ENCODE measurements at places on chromosomes 7 and 10.

DNA sequence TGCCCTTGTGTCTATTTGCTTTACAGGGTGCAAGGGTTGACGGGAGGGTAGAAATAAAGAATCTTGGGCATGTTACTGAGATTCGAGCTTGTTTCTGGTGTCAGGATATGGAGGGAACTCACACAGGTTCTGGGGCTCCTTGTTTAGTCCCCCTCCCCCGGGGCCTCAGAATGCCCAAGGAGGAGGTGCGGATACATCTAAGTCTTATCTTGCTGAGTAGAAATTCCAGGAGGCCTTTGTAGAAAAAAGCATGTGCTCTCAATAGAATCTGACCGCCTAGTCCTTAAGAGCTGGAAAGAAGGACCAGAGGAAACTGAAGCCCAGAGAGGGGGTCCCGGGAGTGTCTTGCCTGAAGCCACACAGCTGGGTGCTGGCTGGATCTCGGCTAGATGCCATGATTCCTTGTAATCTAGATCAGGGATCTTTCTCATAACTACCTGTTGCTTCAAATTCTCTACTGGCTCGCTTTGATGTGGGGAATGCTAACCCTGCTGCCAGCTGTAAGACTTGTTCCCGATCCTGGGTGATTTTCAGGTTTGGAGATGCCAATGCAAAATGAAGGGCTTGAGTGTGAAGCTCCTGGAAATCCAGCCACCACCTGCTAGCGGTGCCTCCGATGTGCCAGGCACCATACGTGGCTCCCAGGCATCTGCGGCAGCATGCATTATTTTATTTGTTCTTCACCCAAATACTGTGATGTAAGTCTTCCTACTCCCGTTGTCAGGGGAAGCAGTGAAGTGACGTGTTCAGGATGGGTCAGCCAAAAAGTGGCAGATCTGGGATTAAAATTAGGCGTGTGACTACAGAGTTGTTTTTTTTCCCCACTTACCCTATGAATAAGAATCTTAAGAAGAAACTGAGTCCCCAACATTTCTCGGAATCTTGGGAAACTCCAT, 226.0 kb downstream of the TCF7L2 start:
- no peak for DNase-seq

- peak; percentile 60 for DNase-seq
Measured at GRCh38 chr7:47525066-47525623, 56.8 kb downstream of the TNS3 start.

- DNase-seq = no peak
Measured at GRCh38 chr10:89644691-89644966, 413 bp downstream of the PANK1 start.

DNA sequence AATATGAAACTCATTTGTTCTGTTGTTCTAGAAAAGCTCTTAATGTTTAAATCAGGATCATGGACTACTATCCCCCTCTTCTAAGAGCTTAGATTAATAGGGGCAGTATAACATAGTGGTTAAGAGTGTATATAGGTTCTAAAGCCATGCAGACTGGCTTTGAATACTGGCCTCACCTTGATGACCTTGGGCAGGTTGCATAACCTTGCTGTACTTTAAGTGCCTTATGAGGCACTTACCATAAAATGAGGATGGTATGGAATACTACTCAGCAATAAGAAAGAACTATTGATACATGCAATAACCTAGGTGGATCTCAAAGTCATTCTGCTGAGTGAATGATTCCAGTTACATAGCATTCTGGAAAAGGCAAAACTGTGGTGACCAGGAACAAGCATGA, 53.6 kb downstream of the GBF1 start:
- no peak for DNase-seq

- DNase-seq = no peak
Measured at GRCh38 chr10:131860311-131860710, 40.5 kb upstream of the PPP2R2D start.

DNA sequence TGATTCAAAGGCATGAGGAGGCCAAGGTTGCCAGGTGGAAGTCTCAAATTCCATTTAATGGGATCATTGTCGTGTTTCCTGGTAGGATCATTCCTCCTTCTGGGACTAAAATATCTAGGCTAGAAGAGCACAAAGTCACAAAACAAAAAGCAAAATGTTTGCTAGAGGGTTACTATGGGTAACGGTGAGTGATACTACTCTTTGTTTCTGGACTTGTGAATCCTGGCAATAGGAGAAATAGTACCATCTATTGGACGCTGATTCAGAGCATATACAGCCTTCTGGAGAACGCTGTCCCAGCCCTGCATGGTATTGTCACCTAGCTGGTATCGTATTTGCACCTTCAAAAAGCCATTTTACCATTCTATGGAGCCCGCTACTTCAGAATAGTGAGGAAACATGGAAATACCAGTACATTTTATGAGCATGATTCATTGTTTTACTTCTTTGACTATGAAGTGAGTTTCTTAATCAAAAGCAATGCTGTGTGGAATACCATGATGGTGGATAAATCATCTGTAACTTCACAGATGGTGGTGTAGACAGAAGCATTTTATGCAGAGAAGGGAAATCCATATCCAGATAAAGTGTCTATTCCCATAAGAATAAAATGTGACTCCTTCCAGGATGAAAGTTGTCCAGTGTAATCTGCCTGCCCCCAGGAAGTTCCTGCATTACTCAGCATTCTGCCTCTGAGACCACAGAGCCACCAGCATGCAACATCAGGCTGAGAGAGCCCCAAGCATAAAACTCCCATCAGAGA, 361.0 kb downstream of the ETV1 start:
- no peak for DNase-seq

GRCh38 chr7:131294553-131294952, 33.1 kb upstream of the MKLN1 start:
- no peak for DNase-seq

DNA sequence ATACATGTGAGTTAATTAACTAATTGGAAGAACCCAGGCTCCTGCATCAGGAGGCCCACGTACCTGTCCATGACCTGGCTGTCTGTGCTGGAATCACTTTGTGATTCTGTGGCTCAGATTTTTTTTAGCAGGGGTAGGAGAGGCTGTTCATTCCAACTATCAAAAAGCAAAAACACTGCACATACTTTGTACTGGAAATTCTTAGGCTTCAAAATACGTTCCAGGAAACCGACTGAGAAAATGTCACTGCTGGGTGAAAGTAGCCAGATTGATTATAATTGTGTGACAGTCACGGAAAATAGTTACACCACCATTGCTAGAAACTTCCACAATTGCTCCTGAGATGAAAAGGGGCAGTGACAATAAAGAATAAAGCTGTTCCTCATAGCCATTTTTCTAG, 91.0 kb downstream of the SLC16A9 start:
- DNase-seq = no peak

DNA sequence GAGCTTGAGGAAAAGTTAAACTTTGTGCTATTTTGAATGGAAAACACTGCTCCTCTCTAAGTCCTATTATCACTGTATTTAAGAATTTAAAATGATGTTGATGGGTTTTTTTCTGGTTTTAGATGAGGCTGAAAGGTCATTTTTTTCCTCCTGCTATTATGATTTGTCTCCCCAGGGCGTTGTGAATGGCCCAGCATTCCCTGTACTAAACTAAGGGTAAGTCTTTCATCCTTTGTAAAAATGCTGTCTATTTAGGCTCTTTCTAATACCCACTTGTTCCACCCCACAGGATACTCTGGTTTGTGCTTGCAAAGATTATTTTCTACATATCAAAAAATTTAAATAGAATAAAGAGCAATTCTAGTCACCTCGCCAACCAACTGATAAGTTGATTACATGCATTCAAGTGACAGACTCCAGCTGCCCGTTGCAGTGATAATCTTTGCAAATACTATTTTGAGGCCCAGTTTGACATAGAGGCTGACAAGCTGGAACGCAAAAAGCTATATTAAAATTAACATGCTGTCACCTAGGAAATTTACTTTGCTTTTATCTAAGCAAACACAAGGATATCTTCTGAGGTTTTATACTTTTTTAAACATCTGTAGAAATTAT, 222.3 kb upstream of the TMEM229A start:
- DNase-seq = no peak

DNA sequence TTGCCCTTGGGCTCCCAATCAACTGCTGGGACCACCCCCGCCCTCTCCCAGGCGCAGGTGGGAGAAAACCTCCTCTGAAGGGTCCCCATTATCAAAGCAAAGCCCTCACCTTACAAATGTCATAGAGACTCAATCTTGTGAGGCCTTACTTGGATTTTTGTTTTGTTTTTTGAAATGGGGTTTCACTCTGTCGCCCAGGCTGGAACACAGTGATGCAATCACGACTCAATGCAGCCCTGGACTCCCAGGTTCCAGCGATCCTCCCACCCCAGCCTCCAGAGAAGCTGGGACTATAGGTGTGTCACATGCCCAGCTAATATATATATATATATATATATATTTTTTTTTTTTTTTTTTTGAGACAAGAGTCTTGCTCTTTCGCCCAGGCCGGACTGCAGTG, 57.5 kb upstream of the WIPI2 start:
- DNase-seq = no peak

DNA sequence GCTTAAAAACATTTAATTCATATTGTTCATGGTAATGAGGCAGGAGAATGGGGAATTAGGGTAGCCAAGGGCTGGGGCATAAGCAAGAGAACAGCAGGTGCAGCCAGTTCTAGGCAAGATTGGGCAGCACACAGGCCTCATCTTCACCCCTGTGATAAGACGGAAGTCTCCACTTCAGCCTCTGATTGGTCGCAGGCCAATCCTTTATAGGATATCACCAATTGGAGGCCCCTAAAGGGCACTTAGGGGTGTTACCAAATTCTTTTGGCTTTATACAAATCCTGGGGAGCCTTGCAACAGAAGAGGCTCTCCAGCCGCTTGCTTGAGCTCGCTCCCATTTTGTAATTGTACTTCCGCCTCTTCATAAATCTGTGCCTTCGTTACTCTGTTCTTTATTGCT, 231.1 kb downstream of the REEP3 start:
- DNase-seq = no peak

DNA sequence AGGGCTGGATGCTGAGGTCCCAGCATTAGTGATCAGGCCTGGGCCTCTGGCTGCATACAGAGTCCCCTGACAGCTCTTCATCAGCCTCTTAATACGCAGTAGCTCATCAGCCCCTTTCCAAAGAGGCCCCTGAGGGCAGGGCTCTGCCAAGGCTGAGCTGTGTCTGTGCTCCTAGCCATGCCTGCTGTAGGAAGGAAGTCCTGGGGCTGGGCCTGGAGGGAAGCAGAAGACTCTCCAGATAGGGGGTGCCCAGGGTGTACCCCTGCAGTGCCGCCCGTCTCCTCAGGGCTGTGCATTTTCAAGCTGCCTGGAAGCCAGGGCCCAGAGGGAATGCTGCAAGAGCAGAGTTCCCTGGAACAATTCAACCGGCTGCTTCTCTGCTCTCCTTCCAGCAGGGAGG, 7.3 kb upstream of the RET start:
- DNase-seq = no peak

GRCh38 chr10:48981310-48981907, 41.8 kb upstream of the LRRC18 start:
- peak; percentile 32 for DNase-seq

- no peak for DNase-seq
Measured at GRCh38 chr10:86666538-86666937, 1.8 kb upstream of the LDB3 start.

GRCh38 chr7:14720785-14721184, 181.8 kb downstream of the DGKB start:
- DNase-seq = no peak

GRCh38 chr10:30057421-30057841, 2.0 kb downstream of the JCAD start:
- DNase-seq = no peak

- no peak for DNase-seq
Measured at GRCh38 chr7:34756691-34757090, 98.7 kb downstream of the NPSR1 start.

DNA sequence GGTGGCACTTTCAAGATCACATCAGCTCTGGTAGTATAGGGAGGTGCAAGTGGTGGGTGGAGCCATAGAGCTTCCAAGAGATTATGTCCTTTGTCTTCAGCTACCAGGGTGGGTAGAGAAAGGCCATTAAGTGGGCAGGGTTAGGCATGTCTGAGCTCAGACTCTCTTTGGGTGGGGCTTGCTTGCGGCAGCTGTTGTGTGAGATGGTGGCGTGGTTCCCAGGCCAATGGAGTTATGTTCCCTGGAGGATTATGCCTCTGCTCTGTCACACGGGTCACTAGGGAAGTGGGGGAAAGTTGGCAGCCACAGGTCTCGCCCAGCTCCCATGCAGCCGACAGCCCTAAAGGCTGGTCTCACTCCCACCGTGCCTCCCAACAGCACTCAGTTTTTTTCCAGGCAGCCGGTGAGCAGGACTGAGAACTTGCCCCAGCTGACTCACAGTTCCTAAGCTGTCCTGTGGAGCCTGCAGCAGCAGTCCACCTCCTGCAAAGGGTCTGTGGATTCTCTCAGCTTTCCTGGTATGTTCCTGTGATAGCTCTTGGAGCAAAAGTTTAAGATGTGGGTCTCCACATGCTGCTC, 459.0 kb downstream of the SH2D4B start:
- DNase-seq = no peak

DNA sequence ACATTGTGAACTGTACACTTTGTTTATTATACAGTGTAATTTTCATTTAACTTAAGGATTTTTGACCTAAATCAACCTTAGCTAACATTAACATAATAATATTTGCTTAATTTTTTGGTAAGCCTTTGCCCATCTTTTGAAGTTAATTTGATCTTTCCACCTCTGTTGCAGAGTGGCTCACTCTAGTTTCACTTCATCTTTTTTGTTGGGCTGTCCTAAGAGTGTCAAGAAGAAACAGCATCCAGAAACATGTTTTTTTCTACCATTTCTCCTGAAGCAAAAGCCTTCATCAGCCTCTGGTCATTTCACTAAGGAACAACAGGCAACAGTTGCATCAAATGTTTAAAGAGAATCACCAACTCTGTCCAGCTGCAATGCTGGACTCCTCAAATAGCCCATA, 824.7 kb downstream of the REEP3 start:
- no peak for DNase-seq

- no peak for DNase-seq
Measured at GRCh38 chr7:10643545-10643944, 330.1 kb upstream of the PHF14 start.

DNA sequence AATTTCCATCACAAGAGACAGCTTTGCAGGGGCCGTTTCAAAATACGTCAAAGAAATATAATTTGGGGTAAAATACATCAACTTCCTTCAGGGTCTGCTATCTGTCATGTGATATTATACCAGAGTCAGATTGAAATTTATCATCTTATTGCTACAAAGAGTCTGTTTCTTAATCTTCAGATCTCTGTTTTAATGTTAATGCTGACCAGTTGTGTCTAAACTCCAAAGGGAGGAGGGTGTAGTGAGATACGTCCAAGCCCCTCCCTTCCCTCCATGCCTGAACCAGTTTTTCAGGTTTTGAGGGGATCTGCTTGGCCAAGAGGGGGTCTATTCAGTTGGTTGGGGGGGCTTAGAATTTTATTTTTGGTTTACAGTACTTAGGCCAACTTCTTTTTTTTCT, 891.6 kb downstream of the GRM8 start:
- no peak for DNase-seq

- DNase-seq = no peak
Measured at GRCh38 chr10:124665980-124666379, 78.2 kb downstream of the FAM53B start.

Data from hematopoietic multipotent progenitor cell treated with erythropoietin and hydrocortisone succinate and interleukin-3 and kit ligand, for 8 days (in vitro differentiated cells).